ENCODE measurements at places on chromosomes 7 and 10. TPM values are rescaled to one million over a fixed set of nuclear protein-coding genes. Genes with fewer than 3 reads are reported as not detected.

Gene TRPV5
- total RNA-seq: not detected

- no peak for DNase-seq
Measured at GRCh38 chr7:114269714-114270113, 144.9 kb upstream of the FOXP2 start.

Gene GIMAP8
- total RNA-seq: not detected

- no peak for DNase-seq
Measured at GRCh38 chr7:122305475-122306319, 1.1 kb upstream of the FEZF1 start.

DNA sequence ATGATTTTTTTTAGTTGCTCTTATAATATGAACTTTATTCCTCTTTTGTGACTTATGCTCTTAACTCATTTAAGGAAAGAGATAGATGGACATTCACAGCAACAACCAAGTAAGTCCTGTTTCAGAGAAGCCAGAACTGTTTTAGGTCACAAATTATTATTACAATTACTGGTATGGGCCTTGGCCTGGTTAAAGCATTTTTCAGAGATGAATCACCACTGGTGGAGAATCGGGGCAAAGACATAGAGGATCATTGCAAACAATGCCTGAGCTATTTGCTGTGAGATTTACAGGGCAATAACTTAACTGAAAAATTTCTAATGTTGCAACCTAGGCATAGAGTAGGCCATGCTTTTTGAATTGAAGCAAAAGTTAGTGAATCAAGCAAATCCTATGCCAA is 138.0 kb upstream of the YAE1 start:
- no peak for DNase-seq

All from SJCRH30 (cell line).